Stimulated activated CD4-positive, alpha-beta T cell treated with anti-CD3 and anti-CD28 coated beads, Interleukin-1b, Interleukin-23, amount 100 ng/mL, for 1 hour (primary cell): ENCODE measurements at places on chromosomes 2 and 18.

GRCh38 chr2:169573974-169574299, 272 bp upstream of the FASTKD1 start:
- no peak for DNase-seq

GRCh38 chr2:196453613-196454047, 185.9 kb upstream of the CCDC150 start:
- no peak for DNase-seq

DNA sequence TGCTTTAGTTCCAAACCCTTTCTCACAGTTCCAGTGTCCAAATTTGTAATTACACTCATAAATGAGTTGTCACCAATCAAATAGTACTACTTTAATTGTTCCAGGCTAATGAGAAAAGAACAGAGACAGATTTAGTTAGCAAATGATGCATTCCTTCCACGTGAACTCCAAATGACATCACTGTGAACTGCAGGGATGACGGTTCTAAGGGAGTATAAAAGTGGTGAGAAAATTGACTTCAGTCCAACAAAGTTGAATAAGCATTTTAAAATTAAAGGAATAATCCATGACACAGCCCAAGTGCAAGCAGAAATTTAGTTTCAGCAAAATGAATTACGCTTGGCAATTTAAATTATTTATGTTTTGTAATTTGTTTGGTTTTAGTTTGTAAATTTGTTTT, 102.0 kb upstream of the LRATD1 start:
- DNase-seq, result no peak

GRCh38 chr18:12701161-12701560, 1.4 kb downstream of the CEP76 start:
- no peak for DNase-seq

DNA sequence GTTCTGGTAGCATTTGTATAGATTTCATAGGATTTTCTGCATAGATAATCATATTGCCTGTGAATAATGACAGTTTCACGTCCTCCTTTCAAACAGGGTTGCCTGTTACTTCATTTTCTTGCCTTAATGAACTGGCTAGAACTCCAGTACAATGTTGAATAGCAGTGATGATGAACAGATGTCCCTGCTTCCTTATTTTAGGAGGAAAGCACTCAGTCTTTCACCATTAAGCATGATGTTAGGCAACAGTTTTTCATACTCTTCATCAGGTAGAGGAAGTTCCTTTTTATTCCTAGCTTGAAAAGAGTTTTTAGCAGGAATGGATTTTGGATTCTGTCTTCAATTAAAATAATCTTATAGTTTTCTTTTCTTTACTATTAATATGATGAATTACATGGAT, 39.7 kb downstream of the C2orf76 start:
- no peak for DNase-seq
